ENCODE measurements at places on chromosomes 4 and X.

DNA sequence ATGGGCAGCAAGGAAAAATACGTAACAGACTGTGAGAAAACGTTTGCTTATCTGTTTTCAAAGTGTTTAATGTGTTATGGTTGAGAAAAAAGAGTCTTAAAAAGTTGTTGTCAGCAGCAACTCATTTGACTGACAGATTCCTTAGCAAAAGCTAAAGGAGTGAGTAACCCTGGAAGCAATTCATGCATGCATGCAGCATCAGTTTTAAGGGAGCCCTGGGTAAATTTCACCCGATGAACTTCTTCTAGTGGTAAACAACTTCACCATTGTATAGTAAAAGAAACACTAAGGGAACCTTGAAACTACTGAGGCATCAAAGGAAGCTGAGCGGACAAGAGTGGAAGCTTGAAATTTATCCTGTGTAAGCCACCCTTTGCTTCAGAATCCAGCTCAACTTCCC lies 583.2 kb upstream of the INTU start:
- DNase-seq: no peak

- DNase-seq: no peak
Measured at GRCh38 chrX:74534569-74535038, 79.8 kb downstream of the RLIM start.

- no peak for DNase-seq
Measured at GRCh38 chrX:54134269-54134668, 48.8 kb downstream of the FAM120C start.

GRCh38 chrX:21990832-21991231 lies 41.3 kb upstream of the PHEX start:
- DNase-seq: no peak

- DNase-seq: no peak
Measured at GRCh38 chr4:85928775-85929591, 430.9 kb downstream of the MAPK10 start.

GRCh38 chrX:12471061-12471460 lies 320.2 kb upstream of the PRPS2 start:
- no peak for DNase-seq

GRCh38 chrX:105488716-105489115 lies 268.2 kb upstream of the TEX13A start:
- no peak for DNase-seq

GRCh38 chrX:32480019-32480418 lies 731.3 kb downstream of the DMD start:
- DNase-seq: no peak

DNA sequence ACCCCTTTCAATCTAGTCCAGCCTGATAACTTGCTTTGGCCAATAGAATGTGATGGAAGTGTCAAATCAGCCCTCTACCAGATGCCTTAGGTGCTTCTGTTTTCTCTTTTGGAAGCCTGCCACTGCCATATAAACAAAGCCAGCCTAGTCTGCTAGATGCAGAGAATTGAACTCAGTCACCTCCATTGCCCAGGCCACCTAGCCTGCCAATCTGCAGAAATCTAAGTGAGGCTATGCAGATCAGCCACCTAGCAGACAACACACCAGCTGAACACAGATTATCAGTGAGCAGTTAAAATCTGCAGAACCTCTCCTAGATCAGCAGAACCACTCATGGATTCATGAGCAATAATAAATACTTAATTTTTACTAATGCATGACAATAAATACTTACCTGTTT lies 1108.2 kb downstream of the PCDH18 start:
- DNase-seq: no peak

GRCh38 chrX:136523770-136524169 lies 8.2 kb upstream of the VGLL1 start:
- no peak for DNase-seq

DNA sequence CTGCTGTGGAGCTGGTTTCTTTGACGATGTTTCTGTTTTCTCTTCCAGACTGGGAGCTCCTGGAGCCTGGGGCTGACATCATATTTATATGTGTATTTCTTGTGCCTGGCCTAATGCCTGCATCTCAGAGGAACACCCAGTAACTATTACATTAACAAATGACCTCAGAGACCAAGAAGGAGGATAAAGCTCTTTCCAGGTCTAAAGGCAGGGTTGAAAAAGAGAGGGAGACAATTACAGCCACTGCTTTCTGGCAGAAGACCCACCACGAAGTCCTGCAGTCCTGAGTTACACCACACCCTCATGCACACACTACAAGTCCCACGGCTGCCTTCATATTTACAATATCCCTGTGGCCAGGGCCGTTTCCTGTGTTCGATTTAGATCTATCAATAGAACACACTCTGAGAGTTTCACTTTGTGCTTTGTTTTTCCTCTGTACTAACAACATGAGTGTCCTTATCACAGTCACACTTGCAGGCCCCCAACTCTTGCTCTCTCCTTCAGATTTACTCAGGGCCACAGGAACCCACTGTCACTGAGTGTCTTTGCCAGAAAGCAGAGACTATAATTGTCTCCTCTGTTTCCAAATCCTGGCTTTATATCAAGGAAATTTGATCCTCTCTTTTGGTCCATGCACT lies 535.5 kb downstream of the MID1IP1 start:
- DNase-seq: no peak

GRCh38 chr4:186887752-186888151 lies 164.1 kb upstream of the FAT1 start:
- DNase-seq: no peak

DNA sequence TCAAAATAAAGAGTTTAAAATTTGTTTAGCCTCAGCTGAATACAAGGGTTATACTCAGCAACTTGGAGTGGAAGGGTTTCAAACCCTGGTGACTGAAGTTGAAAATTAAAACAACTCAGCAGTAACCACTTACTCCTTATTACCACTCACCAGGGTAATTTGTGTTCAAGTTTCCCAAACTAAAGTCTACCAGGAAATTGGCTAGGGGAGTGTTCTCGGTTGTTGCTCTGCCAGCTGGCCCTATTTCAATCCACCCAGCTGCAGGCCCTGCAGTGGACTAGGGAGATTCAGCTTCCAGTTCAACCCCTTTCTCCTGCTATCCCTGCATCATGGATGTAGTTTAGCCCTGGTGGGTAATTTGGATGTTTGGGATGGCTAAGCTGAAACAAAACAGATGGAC lies 37.8 kb upstream of the EXOC1L start:
- DNase-seq: no peak

Data from fibroblast of skin of left biceps (primary cell).